Mesangial cell (primary cell): ENCODE measurements at places on chromosomes 7 and 10. TPM values are rescaled to one million over a fixed set of nuclear protein-coding genes. Genes with fewer than 3 reads are reported as not detected.

C10orf105 gene
- total RNA-seq, result not detected in 2 replicates

KCNMA1 gene
- 32.5 and 46.8 TPM in 2 replicates for total RNA-seq

NKX1-2 gene
- not detected in 2 replicates for total RNA-seq

PRKCQ gene
- 0.65 and 4.6 TPM in 2 replicates for total RNA-seq

SSC4D gene
- 3.1 and 21.9 TPM in 2 replicates for total RNA-seq

OPN1SW gene
- not detected in 2 replicates for total RNA-seq

CDHR3 gene
- total RNA-seq, result 1.1 and 2.7 TPM in 2 replicates
